Fibroblast of skin of left biceps (primary cell): ENCODE measurements at places on chromosomes 7 and 10.

- no peak for DNase-seq
These were observed 60.9 kb downstream of the MRPL32 start for GRCh38 chr7:42993038-42993437.

- DNase-seq: peak; percentile 41
These were observed 124.9 kb downstream of the ARHGAP12 start for GRCh38 chr10:31803606-31804351.

DNA sequence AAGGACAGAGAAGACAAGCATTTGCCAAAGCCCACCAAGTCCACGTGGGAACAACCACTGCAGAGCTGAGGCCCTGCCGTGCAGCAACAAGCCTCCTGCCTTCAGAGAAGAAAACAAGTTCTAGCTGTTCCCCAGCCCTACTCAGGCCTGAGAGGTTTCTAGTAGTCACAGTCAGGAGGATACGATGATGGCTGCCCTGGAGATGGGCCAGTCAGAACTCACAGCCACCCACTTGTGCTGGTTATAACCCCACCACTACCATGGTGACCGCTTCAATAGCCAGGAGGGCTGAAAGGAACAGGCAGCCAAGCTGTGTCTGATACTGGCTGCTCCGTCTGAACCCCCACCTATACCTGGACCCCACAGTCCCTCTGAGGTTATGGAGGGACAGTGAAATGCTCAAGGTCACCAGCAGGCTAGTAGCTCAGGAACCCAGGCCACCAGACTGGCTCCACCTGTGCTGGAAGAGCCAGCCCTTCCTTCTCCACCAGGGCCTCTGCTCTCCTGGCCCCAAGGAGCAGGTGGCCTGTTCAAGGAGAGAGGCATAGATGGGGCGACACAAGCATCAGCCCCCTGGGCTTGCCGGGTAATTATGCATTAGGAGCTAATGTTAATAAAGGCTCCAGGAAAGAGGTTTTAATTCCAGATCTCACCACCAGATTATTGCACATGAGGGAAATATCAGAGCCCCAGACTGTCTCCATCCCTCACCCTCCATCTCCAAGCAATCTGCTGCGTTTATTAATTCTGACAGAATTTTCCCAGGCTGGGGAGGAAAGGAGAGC is 125.8 kb upstream of the PCBD1 start:
- no peak for DNase-seq

DNA sequence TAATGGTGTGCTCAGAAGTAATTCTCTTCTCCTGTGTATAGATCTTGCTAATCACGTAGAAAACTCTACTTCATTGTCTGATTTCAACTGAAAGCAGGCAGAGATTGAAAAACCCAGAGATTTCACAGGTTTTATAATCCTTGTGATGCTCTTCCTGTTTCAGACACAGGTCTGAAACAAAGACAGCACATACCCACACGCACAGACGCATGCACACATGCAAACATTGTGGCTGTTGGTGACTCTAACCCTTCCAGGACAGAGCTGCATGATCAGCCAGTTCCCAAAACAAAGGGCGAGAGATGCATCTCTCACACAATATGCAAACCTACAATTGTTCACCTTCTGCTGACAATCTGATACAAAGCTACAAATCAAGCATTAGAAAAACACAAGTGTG is 11.1 kb upstream of the TFEC start:
- DNase-seq: no peak

DNA sequence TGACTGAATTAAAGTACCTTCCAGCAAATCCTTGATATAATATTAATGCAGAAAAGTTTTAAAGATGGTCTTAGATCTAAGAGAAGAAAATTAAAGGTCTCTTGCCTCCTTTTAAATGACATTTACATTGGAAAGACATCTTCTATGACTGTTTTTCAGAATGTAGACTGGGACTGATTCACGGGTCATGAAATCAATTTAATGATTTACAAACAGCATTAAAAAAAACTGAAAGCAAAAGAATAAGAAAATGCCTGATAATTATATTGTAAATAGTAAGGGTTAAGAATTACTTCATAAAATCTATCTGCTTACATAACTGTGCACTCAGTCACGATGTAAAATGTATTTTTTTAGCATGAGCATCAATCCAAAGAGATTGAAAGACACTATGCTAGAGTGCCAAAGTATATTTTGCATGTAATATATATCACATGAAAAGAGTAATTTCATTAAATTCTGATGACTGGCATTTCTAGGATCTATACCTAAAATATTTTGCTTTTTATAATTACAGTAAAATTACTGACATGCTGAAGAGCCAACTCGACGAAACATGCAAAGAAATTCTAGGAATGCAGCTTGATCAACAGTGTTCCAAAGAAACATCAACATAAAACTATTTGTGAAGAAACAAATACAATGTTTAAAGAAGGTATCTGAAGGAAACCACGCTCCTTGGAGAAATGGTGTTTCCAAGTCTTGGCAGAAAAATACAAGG is 35.1 kb downstream of the RTKN2 start:
- no peak for DNase-seq

DNA sequence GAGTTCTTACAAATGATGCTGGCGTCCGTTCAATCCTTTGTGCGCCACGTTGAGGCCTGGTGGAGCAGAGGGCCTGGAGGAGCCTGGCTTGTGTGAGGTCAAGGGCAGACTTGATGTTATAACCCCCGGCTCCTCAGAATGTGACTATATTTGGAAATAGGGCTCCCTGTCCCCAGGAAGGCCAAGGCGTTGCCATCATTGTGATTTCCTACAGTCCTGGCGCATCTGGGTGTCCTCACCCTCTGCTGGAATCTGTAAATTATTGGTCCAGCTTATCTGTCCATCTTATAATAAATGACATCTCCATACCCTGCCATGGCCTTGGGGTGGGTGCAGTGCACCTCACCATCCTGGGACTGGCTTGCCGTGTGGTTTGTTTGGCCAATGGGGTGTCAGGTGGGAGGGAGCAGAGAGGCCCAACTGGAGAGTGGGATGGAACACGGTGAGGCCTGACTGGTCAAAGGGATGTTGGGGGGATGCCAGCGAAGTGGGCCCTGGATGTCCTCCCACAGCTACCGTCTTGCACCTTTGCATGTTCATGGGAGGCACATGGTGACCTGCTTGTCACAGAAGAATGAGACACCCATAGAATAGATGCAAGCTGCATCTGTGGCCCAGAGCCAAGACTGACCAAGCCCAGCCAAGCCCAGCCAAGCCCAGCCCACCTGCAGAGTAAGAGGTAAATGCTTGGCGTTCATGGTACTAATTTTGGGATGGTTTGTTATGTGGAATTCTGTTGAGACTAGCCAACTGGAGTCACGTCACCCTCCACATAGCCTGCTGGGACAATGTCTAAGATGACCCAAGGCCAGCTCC is 11.1 kb upstream of the LRRC27 start:
- no peak for DNase-seq

DNA sequence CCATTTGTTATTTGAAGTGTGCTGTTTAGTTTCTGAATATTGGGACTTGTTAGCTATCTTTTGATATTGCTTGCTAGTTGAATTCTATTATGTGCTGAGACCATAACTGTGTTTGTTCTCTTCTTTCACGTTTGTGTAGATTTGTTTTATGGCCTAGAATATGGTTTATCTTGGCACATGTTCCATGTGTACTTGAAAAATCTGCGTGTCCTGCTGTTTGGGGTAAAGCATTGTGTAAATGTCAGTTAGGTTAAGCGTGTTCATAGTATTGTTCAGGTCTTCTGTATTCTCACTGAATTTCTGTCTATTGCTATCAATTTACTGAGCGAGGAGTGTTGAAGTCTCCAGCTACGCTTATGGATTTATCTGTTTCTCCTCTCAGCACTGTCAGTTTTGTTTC is 19.4 kb downstream of the MMP21 start:
- no peak for DNase-seq

DNA sequence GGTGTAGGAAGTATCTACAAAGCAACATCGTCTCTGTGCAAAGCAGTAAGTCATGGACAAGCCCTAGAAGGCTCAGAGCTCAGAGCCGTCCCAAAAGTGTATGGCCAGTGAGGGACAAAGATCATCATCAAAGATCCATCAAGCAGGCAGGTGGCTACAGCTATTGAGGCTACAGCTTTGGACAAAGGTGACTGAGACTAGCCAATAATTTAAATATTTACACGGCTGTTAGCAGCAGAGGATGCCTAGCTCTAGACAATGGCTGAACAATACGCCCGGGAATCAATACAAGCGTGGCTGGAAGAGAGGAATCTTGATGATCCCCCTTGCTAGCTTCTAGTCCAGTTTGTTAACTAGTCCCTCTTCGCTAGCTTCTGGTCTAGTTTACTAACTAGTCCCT is 17.9 kb downstream of the NMT2 start:
- no peak for DNase-seq

GRCh38 chr10:101671453-101671852 is 23.5 kb downstream of the FBXW4 start:
- no peak for DNase-seq

DNA sequence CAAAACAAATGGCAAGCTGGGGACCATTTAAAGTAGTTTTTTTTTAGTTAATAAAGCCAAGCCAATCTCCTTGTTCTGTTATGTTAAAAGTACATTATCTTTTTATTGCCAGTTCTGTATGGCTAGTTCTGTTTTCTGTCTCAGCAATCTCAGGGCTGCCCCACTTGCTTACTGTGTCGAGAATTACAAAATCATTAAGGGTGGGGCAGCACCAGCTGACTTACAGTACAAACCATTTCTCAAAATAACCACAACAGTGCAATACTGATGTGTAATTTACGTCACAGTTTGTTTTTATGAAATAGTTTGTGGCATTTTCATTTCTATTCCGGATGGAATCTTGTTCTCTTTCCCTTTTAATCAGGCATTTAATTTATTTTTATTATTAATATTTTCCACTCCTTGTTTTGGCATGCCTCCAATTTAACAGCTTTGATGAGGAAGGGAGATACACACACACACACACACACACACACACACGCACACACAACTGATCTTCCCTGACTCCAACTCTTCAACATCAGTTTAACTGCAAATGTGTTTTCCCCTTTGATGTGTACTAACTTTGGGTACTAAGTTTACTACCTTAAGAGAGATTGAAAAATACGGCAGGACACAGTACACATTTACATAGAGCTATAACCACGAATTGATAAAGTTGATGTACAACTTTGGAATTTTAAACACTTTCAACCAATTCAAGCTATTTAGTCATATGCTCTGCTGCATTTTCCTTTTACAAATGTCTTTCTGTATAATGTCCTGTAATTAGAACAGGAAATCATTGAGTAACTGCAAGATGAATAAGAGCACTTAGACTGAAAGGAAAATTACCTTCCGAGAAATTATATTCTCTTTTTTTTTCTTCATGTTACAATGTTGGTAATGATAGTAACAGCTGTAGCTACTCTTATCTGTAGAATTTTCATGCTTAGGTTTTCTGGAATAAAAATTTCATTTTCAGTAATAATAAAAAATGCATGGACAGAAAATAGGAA is 91.5 kb downstream of the ARID5B start:
- DNase-seq: peak; percentile 68

DNA sequence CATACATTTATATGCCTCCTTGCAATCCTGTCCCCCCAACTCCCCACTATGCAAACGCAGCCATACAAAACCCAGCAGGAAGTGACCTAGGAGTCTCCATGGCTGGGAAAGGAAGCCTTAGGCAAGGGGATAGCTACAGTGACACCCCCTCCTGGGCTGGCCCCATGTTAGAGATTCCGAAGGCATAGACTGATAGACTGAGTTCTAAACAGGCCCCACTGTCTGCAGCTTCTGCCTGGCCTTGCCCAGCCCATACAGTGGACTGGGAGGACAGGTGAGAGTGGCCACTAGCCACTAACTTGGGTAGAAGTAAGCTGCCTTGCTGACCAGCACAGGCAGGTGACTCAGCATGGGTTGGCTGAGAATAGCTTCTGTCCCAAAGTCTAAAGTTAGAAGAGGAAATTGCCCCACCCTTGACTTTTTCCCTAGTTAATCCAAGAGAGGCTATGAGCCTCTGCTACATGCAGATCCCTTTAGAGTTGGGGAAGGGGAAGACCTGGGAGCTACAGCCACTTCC is 106.3 kb downstream of the C10orf105 start:
- DNase-seq: no peak

GRCh38 chr7:100886936-100887515 is 2.5 kb downstream of the UFSP1 start:
- DNase-seq: no peak

GRCh38 chr7:74430961-74431466 is 22.7 kb upstream of the GTF2IRD1 start:
- DNase-seq: no peak

- no peak for DNase-seq
These were observed 60.8 kb downstream of the MDH2 start for GRCh38 chr7:76108540-76109233.

DNA sequence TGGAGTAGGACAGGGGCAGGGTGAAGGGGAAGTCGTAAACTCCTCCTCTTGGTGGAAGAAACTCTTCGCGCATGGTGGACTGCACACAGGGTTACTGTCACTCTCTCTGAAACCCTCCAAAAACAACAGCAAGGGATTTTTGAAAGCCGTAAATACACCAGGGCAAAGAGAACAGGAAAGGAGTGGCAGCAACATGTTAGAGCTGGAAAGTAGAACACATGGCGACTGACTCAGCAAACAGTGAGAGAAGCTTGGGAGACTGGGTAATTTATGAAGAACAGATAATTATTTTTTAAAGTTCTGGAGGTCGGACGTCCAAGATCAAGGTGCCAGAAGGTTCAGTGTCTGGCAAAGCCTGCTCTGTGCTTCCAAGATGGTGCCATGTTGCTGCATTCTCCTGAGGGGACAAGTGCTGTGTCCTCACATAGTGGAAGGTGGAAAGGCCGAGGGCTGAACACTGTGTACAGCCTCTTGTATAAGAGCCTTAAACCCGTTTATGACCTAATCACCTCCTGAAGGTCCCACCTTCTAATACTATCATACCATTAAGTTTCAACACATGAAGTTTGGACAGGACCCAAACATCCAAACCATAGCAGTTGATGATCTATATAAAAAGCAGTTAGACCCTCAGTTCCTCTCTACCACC is 22.5 kb upstream of the C10orf53 start:
- no peak for DNase-seq

DNA sequence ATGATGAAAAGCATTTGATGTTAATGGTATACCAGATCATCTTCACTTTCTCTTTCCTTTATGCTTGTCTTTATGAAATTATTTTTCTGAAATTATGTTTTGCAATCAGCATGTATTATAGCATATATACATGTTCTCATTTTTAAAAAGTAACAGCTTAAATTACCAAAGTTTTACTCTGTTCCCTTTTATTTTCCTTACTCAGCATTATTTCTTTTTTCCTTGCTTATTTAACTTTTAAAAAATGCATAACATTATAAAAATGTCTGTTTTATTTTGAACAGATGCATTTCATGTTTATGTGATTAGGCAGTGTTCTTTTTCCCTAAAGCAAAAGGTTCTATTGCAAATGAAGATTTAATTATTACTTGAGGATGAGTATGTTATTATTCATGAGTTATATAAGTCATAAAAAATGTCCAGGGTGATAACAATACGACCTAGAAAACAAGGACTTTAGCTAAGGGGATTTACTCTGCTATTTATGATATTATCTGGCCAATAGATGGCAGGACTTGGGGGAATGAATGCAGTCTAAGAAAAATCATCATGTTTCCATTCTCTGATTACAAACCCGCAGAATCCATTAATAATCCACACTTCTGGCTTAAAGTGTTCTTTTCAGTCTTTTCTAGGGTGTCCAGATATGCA is 38.5 kb downstream of the CABCOCO1 start:
- DNase-seq: no peak

- DNase-seq: peak; percentile 92
These were observed 10.8 kb downstream of the NKX6-2 start for GRCh38 chr10:132774902-132775863.
